Activated CD4-positive, alpha-beta T cell treated with anti-CD3 and anti-CD28 coated beads for 24 hours (primary cell): ENCODE measurements at places on chromosomes 1 and 21.

- no peak for DNase-seq
Observed at GRCh38 chr1:25688390-25689119, 72.0 kb downstream of the MAN1C1 start.

DNA sequence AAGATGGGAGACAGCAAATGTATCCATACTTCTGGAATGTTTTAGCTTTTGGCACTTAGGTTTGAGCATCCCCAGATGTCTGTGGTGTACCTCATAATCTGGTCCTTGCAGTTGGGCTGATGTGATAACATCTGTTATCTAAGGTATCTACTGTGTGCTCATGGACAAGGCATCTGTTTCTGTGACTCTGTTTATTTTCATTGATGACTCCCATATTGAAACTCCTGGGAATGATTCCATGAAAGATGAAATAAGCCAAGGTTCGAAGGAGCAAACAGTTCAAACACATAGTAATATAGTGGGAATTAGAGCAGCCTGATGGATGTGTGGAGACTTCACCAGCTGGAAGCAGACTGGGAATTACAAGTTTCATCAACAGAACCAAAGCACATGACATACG is 20.7 kb upstream of the TRIM45 start:
- DNase-seq = no peak

DNA sequence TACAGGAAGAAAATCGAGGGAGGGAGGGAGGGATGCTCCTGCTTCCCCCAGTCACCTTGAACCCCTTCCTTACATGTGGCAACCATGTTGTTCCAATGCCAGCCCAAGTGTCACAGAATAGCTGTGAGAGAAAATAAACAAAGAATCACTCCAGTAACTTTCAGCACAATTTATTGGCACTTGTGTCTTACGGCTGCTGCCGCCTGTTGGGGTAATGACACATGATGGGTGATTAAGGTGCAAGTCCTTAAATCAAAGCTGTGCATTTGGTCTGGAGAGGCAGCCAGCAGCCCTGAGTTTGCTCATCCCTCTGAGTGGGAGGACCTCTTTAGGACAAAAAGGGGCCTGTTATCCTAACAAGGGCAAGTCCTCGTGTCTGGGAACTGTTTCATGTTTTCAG is 377.7 kb downstream of the PCP4 start:
- no peak for DNase-seq

GRCh38 chr1:227432181-227432535 is 113.9 kb upstream of the CDC42BPA start:
- DNase-seq = no peak

DNA sequence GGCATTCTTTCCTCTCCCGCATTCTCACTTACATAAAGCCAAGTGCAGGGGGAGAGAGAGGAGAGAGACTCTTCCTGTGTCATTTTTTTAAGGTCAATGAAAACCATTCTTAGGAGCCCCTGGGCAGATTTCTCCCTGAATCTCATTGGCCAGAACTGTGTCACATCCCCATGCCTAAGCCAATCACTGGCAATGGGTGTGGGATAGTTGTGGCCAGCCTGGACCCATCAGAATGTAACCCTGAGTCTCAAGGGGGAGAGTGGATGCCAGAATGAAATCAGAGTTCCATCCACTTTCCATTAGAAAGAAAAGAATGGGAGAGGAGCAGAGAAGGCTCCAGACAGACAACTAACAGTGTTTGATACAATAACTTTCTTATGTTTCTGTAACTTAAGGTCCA is 31.2 kb upstream of the COQ8A start:
- no peak for DNase-seq

DNA sequence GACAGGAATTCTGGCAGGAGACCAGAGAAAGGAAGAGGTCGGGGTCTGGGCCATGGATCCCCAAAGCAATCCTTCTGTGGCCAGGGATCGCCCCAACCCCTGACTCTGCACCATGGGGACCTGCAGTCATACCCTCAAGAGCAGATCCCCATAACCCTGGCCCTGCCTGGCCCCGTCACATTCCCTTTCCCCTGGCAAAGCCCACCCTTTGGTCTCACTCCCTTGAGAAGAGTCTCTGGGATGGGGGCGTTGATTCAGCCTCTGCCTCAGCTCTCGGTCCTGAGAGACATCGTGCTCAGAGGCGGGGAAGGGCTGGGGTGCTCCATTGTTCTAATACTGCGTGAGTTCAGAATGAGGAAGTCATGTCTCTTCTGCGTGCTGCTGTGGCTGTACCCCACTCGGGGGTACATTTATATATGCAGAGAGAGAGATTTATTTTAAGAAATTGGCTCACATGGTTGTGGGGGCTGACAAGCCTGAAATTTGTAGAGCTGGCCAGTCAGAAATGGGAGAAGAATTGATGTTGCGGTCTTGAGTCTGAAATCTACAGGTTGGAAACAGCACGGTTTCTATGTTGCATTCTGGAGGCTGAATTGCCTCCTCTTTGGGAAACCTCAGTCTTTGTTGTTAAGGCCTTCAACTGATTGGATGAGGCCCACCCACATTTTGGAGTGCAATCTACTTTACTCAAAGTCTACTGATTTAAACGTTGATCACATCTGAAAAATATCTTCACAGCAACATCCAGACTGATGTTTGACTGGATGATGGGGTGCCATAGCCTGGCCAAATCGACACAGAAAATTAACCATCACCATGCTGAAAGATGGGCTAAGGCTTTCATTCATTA is 4.2 kb upstream of the PADI2 start:
- DNase-seq = no peak

DNA sequence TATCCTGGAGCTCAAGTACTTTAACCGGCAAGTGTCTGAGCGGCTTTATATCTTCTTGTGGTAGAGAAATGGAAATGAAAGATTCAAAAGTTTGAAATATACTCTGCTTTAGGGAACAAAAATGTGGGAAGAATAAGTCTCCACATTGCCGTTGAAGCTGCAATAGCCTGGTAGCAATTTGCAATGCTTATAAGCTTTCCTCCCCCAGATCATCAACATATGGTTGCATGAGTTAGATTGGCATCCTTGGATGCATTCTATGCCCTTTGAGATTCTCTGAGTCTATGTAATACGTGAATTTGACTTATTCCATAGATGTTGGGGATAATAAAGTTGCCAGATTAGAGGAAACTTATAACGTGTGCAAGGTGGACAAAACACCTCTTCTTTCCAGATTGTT is 86.1 kb upstream of the KCNK1 start:
- DNase-seq = no peak
